Skeletal muscle cell (primary cell): ENCODE measurements at places on chromosomes 2 and 18.

- DNase-seq = no peak
Measured at GRCh38 chr18:28143725-28144124, 33.2 kb downstream of the CDH2 start.

DNA sequence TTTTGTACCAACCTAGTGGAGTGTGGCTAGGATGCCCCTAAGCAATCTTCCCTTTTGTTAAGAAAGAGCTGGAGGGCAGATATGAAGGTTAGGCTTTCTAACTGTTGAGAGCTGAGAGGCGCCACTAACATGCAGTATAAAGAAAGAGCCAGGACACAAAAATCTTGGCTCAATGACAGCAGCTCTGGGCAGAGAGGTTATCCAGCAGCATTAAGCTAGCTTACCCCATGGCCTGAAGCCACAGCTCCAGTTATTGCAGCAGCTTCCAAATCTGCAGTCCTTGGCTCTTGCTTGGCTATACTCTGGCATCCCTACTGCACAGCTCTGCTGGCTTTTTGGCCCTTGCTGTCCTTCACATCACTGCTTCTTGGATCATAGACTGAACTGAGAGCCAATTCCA is 213.4 kb downstream of the GPD2 start:
- DNase-seq = no peak

DNA sequence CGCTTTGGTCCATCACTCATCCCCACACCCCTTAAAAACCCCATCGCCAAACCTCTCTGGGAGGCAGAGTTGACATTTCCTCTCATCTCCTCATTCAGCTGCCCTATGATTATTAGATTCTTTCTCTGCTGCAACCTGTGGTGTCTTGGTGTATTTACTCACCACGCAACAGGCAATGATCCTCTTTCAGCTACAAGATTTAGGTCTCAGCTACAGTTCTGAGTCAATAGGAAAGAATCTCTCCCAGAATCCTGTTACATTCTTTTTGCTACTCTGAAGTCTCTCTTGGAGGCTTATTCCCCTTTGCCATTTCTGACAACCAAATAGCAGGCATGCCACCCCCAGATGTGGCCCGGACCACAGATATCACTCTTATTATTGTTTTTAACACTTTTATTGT is 468.3 kb upstream of the GYPC start:
- no peak for DNase-seq

DNA sequence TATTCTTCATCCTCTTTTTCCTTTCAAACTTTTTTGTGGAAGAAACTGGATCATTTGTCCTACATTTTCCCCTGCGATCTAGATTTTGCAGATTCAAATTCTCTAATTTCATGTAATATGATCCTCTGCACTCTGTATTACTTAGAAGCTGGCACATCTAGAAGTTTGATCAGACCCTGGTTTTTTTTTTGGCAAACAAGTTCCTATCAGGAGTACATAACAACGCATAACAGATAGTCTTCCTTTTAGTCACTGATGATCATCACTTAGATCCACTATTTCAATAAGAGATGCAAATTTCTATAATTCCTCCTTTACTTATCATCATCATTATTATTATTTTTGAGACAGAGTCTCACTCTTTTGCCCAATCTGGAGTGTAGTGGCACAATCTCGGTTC is 117.1 kb downstream of the CDH2 start:
- no peak for DNase-seq

GRCh38 chr2:31239593-31240177 is 5.7 kb downstream of the EHD3 start:
- no peak for DNase-seq

GRCh38 chr2:171579481-171579880 is 57.2 kb downstream of the CYBRD1 start:
- no peak for DNase-seq

- no peak for DNase-seq
Measured at GRCh38 chr2:45636008-45636407, 15.5 kb upstream of the PRKCE start.

GRCh38 chr2:68284896-68285295 is 32.6 kb upstream of the PPP3R1 start:
- DNase-seq = peak; percentile 85

GRCh38 chr18:21443776-21444464 is 156.6 kb downstream of the ESCO1 start:
- DNase-seq = no peak

DNA sequence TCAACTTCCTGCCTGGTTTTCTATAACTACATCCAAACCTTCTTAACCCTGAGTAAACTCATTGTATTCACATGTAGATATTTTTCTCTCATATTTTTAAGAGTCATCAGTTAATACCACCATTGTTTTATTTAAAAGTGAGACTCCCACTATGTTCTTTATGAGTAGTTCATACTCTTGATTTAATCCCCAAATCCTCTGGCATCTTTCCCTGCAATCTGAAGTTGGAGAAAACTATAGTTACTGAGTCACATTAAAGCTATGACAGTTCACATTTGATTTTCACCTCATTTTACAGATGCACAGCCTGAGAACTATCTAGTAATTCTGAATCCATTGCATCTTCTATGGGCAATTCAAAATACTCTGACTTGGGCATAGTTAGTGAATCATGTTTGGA is 1358.7 kb upstream of the NRXN1 start:
- DNase-seq = peak; percentile 27

GRCh38 chr18:79118797-79119196 is 49.6 kb downstream of the ATP9B start:
- DNase-seq = no peak

GRCh38 chr2:217065012-217065290 is 205.1 kb upstream of the TNP1 start:
- DNase-seq = no peak

- no peak for DNase-seq
Measured at GRCh38 chr2:143237146-143237777, 108.0 kb downstream of the ARHGAP15 start.

DNA sequence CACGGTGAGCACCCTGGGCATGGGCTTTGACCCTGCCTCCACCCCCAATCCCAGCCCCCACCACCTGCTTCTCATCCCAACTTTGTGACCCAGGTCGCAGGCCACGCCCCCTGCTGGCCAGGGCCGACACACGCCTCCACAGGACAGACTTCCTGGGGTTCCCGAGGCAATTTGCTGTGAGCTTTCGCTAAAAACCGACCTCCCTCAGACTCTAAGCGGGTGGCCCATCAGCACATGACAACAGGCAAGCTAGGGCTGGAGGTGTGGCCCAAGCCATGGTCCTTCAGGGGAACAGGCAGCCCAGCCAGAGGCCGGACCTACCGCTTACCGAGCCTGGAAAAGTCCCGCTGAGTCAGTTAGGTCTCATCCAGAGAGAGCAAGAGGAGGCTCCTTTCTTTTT is 31.9 kb downstream of the C1QL2 start:
- DNase-seq = no peak

DNA sequence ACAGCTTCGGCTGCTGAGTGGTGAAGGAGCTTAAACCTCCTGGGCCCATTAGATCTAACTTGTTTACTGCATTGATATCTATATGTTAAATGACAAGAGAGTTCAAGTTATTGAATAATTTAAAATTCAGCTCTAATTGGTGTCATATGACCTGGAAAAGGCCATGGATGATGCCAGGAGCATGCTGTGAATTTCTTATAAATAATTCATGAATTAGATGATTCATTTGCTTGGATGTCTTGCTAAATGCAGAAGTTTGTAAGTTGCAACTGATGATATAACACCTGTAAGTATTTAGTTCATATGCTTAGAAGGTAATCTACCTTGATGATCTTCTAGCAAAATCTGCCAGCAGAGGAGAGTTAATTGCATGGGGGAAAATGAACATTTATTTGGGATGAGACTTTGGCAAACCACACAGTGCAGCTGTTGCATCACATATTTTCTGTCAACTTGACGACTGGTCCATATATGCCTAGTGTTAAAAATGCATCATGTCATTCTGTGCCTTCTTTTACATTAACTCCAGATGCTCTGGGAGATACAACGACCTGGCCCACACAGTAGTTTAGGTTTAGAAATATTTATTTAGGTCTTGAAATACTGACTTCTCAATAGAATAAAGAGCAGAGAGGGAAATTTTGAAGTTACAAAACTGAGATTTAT is 226.3 kb downstream of the KIAA1328 start:
- DNase-seq = no peak

GRCh38 chr2:28644760-28645159 is 106.9 kb upstream of the PPP1CB start:
- no peak for DNase-seq

DNA sequence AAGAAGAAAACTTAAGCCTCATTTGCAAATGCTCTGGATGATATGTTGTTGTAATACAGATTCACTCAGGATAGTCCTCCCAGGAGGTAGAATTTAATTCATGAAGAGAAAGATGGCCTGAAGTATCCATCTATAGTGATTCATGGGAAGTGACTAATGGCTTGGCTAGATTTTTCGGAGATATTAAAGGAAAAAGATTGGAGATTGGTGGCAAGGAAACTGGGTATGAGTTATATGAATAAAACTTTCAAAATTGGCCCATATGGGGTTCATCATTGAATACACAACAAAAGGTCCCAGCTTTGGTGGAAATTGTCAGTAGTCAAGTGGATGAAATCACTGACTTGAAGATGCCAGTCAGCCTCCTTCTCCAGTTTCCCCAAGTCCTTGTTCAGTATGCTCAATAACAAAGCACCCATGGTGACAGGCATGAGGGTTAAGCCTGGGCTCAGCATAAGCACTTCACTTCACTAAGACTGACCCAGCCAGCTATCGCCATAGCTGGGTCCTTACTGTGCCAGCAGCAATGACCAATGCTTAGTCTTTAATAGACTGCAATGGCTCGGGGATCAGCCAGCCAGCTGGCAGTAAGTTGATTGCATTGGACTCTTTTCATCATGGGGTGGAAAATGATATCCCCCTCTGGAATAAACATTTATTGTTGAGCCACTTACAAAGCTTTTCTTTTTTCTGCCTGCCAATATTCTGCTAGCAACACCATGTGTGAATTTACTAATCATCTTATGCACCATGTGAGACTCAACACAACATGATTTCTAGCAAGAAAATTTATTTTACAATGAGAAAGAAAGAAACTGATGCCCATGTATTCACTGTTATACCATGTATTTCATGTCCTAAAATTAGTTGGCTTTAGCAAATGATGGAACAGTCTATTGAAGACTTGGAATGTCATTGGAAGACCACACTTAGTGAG is 176.6 kb upstream of the TACR1 start:
- no peak for DNase-seq

GRCh38 chr18:6830916-6831315 is 101.4 kb downstream of the ARHGAP28 start:
- no peak for DNase-seq

DNA sequence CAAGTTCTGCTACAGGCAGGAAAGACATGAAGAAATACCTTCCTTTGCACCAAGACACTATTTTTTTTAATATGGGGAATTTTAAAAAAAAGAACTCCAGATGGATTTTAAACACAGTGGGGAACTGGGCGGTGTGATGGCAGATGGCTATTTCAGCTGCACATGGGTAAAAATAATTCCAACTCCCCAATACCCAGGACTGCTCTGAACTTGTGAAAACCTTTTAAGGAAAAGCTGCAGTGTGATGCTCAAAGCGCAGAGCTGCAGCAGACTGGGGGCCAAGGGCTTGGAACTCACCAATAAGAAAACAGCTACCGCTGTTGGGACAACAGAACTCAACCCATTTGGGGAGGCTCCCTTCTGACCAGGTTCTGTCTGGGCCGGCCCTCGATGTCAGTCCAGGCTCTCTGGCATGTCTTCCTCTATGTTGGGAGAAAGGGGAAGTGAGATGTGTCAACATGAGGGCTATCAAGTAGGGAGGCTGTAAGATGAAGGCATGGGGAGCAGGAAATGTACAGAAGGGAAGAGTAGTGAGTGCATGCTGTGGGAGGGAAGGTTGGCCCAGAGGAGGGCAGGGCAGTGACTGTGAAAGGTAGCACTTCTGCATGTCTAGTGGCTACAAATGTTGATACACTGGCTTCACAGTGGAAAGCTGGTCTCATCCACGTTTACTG is 64.0 kb upstream of the SLC14A2 start:
- no peak for DNase-seq

DNA sequence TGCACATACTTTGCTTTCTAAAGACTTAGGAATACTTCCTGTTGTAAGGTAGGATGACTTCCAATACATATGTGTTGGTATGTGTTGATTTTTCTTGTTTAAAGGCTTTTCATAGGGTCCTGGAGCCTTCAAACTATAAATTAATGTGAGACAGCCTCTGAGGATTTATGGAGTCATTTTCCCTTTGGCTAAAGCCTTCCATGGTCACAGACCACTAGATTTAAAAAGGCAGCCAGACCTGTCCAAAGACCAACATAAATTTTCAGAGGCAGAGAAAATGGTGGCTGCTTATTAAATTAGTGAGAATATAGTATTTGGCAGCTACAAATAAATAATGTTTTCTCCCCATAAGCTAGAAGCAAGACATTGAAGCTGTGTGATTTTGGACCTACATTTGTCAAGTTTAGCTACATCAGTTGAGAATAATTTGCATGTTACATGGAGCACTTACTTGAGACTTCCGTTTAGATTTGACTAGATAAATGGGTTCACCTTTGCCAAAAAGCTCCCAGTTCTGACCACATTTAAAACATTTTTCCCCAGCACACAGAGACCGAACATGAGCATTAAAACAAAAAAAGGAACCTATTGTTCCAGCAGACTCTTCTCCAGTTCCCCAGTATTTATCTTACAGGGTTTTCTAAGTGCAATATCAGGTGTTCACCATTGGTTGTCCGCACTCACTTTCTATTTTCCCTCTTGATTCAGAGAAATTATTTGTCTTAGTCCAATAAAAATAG is 402.9 kb downstream of the PARD3B start:
- DNase-seq = no peak

GRCh38 chr18:62957885-62958472 is 242.6 kb downstream of the PHLPP1 start:
- no peak for DNase-seq

DNA sequence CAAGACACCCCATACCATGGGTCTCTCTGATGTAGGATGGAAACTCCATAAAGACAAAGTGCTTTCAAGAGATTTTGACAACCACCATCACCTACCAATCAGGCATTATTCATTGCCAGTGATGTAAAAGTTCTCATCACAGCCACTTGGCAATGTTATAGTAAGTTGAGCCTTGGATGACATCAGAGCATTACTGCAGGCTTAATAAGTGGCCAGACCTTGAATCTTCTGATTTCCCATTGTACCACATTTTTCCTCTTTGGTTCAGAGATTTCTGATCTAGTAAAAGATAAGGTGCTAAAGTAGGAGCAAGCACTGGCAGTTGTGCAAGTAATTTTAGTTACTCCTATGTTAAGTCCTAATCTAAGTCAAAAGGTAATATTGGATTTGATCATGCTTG is 36.5 kb downstream of the OSR1 start:
- no peak for DNase-seq

- no peak for DNase-seq
Measured at GRCh38 chr2:46615986-46616485, 136.7 kb downstream of the TMEM247 start.

DNA sequence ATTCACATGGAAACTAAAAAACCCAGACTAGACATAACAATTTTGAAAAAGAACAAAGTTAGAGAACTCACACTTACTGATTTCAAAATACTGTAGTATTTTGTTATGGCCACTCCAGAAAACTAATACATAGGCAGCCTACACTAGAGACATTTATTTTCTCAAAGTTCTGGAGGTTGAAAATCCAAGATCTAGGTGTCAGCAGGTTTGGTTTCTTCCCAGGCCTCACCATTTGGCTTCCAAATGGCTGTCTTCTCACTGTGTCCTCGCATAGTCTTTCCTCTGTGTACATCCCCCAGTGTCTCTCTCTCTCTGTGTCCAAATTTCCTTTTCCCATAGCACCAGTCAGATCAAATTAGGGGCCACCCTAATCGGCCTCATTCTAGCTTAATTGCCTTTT is 95.0 kb downstream of the NR4A2 start:
- DNase-seq = no peak

- no peak for DNase-seq
Measured at GRCh38 chr2:164662868-164663631, 41.8 kb upstream of the GRB14 start.
